Stimulated activated naive CD4-positive, alpha-beta T cell (primary cell): ENCODE measurements at places on chromosomes 1 and 21.

DNA sequence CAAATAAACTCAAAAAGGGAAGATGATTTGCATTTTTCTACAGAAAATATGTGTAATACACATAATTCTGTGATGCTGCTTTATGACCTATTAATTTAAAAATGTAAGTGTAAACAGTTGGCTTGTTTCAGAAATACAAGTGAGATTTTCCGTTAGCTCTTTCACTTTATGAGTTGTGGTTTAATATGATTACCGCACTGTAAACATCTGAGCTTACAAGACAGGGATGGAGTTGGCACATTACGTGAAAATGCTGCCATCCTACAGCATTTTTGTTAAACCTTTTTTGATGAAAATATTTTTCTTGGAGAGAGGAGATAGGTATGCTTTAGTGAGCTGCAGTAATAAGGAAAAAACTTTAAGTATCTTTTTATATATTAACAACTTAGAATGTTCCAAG, 426.8 kb upstream of the ADAMTS5 start:
- DNase-seq, result no peak

- DNase-seq, result no peak
Observed at GRCh38 chr1:226094451-226094850, 31.9 kb downstream of the H3-3A start.

DNA sequence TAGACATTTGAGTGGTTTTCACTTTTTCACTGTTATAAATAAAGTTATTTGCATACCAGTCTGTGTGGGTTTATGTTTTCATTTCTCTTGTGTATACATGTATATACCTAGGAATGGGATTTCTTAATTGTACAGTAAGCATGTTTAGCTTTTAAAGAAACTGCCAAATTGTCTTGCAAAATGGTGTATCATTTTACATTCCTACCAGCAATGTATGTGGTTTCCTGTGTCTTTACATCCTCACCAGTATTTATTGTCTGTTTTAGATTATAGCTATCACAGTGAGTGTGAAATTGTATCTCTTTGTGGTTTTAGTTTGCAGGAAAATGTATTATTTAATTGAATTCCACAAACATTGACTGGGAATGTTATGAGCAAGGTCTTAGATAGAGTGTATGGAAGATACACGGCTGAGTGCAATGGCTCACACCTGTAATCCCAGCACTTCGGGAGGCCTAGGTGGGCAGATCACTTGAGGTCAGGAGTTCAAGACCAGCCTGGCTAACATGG, 57.3 kb downstream of the MACF1 start:
- DNase-seq, result no peak

GRCh38 chr1:176864211-176864610, 300.3 kb downstream of the ASTN1 start:
- no peak for DNase-seq

GRCh38 chr1:93595743-93596142, 85.9 kb downstream of the BCAR3 start:
- DNase-seq, result no peak

DNA sequence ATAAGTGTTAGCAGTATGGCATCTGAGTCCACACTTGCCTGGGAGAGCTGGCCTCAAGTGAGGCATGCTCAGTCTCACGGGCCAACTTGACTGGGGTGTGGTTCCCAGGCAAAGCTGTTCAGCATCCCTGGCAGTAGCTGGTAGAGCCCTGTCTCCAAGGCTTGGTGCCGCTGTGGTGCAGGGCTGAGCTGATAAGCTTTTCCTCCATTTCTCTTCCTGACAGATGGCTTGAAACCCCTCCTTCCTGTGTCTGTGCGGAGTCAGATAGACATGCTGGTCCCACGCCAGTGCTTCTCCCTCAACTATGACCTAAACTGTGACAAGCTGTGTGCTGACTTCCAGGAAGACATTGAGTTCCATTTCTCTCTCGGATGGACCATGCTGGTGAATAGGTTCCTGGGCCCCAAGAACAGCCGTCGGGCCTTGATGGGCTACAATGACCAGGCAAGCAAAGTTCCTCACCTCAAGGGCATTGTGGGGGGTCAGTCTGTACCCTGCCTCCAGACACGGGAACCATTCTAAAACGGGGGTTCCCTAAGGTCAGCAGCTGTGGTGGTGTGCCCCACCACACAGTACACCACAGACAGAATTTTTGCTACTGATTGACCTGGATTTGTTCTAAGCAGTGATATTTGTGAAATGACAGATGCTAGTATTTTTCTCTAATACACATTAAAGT, 13.7 kb upstream of the MIIP start:
- no peak for DNase-seq

DNA sequence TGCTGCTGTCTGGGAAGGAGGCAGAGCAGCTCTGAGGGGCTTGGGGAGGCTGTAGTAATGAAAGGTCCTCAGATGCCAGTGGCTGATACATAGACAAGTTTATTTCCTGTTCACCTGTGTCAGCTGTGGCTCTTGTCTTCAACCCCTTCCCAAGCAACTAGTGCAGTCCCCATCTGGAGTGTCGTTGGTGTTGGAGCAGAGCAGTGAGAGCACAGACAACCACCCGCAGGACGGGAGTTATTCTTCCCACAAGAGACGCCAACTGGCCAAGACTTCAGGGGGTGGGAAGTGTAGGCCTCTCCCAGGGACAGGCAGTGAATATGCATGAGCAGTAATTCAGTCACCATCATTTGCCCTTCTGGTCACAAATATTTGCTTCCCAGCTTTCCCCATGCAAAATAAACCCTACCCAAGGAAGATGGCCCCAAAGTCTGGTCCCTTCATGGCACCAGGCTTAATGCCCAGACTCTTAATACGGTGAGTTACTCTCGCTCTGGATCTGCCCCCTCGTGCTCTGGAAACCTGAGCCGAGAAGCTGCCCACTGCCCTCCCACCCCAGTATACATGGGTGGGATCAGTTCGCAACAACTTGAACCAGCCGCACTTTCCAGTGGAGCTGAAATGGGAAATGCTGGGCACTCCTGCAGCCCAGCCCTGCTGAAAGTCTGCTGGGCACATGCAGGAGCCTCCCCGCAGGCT, 153.5 kb upstream of the COL6A1 start:
- no peak for DNase-seq

DNA sequence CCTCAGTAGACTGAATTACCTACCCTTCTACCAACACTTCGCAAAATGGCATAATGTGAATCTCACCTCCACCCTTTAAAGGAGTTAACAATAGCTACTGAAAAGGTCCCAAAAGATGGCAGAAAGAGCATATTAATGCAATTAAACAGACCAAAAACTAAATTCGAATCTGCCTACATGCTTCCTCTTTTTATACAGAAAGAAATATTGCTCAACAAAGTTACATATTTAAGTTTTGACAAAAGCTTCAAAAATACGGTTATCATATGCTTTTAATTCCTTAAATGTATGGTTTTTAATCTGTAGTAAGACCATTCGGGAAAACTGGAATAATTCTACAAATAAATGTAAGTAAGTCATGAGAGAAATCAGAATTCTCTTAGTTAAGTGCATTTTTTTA, 2.2 kb downstream of the APP start:
- no peak for DNase-seq

- peak; percentile 71 for DNase-seq
Observed at GRCh38 chr1:184051485-184052193, at the start of gene TSEN15. Gene TSEN15 (plus strand): TSS chr1:184051730. CDS start chr1:184051756, 26 bp downstream.

- DNase-seq, result no peak
Observed at GRCh38 chr1:172719694-172720138, 60.8 kb downstream of the FASLG start.

- DNase-seq, result no peak
Observed at GRCh38 chr1:234149217-234149616, 224.0 kb upstream of the COA6 start.

- DNase-seq, result no peak
Observed at GRCh38 chr1:212557739-212558692, 50.5 kb upstream of the ATF3 start.

DNA sequence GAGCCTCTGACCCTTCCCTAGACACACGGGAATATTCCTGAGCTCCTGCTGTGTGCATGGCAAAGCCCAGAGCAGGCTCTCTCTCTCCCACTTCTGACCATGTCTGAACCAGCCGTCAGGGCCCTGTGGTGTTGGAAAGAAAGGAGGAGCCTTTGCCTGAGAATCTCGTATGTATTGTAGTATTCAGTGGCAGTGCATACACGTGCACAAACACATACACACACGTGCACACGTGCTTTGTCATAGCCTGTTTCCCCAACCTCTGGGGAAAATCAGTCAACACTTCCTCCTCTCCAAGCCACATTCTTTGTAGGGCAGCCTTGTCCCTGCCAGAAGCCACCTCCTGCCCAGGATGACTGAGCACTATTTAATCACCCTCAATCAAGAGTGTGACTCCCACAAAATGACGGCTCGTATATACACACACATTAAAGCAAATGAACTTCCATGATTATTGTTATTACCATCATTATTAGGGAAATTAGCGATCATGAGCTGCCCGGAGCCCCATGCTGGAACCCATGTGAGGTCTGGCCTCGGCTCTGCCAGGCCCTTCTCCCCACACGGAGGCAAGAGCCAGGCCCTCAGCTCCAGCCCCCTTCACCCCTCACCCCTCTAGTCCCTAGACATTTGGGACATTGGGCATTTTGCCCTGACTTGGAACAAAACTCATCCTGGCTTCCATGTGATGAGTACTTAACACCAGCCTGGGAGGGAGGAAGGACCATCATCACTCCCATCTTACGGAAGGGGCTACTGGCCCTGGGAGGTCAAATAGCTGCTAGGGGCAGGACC, 331.9 kb downstream of the NPHP4 start:
- no peak for DNase-seq

DNA sequence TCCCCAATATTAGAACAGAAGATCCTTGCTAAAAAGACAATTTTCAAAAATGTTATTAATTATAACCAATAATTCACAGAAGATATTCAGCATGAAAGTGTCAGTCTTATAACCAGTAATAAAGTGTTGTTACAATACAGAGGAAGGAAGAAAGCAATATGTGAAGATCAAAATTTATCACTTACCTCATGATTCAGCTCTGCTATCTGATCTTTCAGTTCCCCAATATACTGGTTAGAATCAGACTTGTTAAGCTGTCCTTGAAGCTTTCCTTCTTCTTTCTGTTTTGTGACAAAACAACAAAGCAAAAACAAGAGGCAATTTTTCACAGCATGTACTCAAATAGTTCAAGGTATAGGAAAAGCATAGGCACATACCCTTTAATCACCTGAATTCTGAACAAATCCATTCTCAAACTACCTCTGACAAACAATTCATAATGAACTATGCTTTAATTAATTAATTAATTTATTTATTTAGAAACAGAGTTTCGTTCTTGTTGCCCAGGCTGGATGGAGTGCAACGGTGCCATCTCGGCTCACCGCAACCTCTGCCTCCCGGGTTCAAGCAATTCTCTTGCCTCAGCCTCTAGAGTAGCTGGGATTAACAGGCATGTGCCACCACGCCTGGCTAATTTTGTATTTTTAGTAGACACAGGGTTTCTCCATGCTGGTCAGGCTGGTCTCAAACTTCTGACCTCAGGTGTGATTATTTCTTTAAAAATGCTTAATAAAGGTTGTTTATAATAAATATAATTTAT, 76.9 kb upstream of the GFI1 start:
- no peak for DNase-seq

DNA sequence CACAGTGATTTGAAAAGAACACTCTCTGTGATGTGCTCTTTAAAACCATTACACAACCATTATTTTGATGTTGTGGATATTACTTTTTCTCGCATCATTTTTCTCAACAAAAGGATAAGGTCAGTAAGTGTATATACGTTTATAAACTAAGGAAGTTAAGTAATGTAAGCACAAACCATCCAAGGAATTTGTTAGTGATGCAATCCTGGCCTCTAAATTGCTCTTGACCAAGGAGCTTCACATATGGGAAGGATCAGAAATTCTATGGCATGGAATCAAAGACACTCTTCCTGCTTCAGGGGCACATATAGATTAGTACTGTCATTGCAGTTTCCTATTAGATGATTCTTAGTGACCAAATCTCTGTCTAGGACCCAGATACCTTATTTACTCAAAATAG, 3.6 kb upstream of the PPP2R5A start:
- DNase-seq, result no peak

- no peak for DNase-seq
Observed at GRCh38 chr1:198901266-198901665, 262.4 kb downstream of the PTPRC start.

DNA sequence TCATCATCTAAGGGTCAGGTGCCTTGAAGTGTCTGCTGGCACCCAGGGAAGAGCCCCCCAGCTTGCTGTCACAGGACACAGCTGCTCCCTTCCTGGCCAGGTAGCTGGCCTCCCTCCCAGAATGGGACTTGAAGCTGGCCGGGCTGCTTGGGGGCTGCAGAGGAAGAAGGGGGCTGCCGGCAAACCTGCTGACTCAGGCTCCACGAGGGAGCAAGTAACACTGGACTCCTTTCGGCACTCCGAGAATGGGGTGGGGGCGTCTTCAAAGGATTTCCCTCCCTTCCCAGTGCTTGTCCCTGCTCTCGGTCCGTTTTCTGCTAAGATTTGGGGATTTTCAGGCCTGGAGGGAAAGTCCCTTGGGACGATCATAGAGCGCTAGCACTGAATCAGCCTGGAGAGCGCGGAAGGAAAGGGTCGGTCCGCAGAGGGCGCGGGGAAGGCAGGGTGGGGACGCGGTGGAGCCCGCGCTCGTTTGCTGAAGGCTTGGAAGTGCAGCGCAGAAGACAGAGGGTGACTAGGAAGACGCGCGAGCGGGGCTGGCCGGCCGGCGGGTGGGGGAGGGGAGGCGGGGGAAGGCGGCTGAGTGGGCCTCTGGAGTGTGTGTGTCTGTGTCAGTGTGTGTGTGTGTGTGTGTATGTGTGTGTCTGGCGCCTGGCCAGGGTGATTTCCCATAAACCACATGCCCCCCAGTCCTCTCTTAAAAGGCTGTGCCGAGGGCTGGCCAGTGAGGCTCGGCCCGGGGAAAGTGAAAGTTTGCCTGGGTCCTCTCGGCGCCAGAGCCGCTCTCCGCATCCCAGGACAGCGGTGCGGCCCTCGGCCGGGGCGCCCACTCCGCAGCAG, at the start of gene CSF1:
CSF1 (plus strand) TSS at position 727 of the 840 bp plus-strand sequence. CDS start 175 bp downstream, outside the sequence.
- DNase-seq, result peak; percentile 36

GRCh38 chr1:1176931-1177330, 3.3 kb downstream of the TTLL10 start:
- no peak for DNase-seq
